ENCODE measurements at places on chromosomes 1 and 21.

- DNase-seq = no peak
These were observed 146.1 kb upstream of the RUNX1 start for GRCh38 chr21:35195232-35195631.

GRCh38 chr1:54003249-54003646 lies 14.7 kb downstream of the LDLRAD1 start:
- no peak for DNase-seq

DNA sequence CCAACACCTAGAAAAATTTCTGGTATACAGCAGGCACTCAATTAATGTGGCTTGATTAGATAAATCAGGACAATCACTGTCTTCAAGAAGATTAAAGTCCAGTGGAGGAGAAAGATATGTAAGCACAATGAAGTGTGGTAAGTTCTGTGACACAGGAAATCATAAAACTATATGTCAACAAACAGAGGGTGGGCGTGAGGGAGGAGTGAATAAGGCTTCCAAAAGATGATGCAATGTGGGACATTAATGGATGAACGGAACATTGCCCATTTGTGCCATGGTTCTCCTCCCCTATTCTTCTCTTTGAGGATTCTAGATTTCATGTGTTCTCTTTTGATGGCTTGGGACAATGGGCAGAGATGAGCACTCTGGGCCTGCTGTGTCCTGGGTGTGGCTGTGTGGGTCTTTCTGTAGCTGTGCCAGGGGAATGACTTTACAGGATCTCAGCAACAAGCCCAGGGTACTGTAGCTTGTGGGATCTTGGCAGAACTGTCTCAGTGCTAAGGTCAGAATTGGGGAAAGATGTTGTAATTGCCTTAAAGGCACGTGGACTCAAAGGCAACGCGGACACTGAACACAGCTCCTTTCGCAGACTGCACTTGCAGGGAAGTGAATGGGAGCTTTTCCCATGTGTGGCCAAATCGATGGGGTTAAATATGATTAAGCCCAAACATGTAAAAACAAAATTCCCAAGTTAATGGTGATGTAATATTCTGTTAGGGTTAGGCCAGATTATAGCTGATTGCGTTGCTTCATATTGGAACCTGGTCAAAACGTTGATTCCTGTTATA lies 366.9 kb downstream of the TGFB2 start:
- no peak for DNase-seq

- peak; percentile 86 for DNase-seq
These were observed 5.5 kb downstream of the RNF223 start for GRCh38 chr1:1068517-1069055.

DNA sequence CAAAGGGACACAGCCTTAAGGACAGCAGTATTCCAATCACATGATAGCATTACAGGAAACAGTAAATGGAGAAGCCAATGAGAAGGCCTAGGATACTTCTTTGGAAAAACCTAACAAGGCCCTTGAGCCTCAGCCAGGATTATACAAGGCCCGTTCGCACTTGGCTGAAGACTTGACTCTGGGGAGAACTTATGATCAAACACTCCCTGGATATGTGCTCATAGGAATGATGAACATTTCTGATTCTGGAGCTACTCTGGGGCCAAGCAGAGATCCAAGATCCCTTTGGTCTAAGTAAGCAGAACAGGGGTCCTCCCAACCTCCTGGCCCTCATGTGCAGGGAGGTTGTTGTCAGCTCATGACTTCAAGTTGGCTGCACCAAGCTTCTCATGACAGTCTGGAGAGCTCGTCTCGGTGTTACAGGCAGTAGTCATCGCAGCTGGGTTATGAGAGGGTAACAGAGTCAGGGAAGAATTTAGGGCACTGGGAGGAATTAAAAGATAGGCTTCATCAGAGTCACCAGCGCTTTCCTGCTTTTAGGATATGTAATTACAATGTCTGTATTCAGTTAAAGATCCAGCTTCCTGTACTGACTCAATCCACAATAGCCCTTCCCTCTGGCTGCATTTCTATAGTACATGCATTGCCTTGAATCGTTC lies 92.5 kb upstream of the IRF2BP2 start:
- DNase-seq = no peak

- DNase-seq = no peak
These were observed 7.9 kb downstream of the SORT1 start for GRCh38 chr1:109389638-109390341.

All from GM20000 (cell line).